Activated naive CD4-positive, alpha-beta T cell treated with anti-CD3 and anti-CD28 coated beads, Interleukin-2, amount 50 U/mL, for 16 hours (primary cell): ENCODE measurements at places on chromosomes 13 and 19.
A peak's percentile ranks its signal among the peaks of the same experiment; 100 is the strongest.

DNA sequence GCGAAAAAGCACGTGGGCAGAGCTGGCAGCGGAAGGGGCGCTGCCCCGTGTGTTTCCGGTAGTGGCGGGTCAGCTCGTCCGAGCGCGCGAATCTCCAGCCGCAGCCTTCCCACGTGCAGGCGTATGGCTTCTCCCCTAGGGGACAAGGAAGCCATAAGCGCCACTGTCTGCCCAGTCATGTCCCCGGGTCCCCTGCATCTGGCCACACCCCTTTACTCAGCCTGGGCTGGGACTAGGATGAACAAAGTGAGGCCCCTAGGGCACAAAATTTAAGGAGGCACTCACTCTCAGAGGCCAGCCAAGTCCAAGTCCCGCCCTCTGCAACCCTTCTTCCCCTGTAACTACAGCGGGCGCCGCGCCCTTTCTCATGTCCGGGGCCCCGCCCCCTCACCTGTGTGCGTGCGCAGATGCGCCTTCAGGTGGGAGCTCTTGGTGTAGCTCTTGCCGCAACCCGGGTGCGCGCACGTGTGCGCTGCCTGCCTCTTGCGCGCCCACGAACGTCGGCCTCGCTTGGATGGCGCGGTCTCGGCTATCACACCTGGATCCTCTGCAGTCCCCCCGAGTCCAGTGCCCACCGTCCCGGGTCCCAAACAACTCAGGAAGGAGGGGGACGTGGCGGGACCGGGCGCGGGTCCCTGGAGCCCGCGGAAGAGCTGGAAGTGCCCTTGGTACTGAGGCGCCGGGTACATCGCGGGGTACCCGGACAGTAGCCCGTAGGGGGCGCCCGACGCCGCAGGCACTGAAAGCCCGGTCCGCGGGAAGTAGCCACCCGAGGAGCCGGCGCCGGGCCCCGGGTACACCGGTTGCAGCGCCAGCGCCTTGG lies 1.9 kb downstream of the KLF1 start:
- DNase-seq, result peak; percentile 96

DNA sequence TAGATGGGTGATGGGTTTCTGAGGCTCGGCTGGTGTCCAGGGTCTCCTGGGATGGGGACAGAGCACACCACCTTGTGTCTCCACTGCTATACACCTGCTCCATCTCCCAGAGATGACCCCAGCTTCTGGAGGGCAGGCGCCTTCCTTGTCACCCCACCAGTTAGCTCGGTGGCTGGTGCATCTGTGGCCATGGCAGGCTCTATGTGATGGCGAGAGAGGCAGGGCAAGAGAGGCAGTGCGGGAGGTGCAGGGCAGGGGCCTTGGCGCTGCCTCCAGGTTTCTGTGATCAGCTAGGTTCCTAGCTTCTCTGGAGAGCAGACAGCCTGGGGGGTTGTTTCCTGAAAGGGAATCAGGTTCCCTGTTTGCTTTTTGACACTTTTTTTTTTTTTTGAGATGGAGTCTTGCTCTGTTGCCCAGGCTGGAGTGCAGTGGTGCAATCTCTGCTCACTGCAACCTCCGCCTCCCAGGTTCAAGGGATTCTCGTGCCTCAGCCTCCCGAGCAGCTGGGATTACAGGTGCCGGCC lies 69.0 kb upstream of the ZNF536 start:
- no peak for DNase-seq

- DNase-seq, result no peak
These were observed 343.5 kb downstream of the UQCRFS1 start for GRCh38 chr19:28869459-28869858.

DNA sequence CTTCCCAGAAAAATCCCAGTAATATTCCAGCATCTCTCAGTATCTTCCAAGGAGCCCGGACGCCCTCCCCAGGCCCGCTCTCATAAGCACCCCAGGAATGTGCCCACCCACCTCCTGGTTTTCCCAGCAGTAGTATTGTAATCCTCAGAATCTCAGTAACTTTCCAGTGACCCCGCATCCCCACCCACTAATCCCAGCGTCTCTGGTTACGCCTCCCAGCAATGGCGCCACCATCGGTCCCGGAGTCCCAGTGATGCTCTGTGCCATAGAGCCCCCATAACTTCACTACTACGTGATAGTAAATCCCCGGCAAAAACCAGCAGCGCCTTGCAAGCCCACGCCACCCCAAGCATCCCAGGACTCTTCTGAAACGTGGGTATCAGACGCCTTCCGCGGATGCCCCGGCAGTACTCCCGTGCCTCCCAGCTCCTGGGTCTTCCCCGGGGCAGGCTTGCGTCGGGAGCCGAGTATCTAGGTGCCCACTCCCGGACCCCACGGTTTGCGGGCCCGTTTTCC lies 928 bp upstream of the PNPLA6 start:
- DNase-seq, result peak; percentile 53

DNA sequence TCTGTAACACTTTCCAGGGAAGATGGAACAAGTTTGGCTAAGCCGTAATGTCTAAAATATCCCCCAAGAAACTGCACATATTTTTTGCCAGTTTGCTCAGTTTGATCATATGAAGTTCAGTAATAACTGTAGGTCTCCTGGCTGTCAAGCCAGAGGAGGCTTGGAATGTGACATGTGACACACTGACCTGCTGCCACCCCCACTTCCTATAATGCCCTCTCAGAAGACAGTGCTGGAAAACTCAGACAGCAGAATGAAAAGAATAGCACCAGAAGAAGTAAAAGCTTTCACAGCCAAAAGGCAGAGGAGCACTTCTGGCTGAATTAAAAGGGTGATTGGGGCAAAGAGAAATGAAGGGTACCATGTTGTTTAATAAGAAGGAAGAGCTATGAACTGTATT lies 67.4 kb upstream of the UBAC2 start:
- DNase-seq, result no peak

- no peak for DNase-seq
These were observed 66.6 kb upstream of the C1QTNF9B start for GRCh38 chr13:23963947-23964346.

- DNase-seq, result peak; percentile 49
These were observed 4.8 kb upstream of the TM9SF2 start for GRCh38 chr13:99496184-99497142.

- DNase-seq, result no peak
These were observed 331.1 kb upstream of the KLF12 start for GRCh38 chr13:74465271-74465670.

DNA sequence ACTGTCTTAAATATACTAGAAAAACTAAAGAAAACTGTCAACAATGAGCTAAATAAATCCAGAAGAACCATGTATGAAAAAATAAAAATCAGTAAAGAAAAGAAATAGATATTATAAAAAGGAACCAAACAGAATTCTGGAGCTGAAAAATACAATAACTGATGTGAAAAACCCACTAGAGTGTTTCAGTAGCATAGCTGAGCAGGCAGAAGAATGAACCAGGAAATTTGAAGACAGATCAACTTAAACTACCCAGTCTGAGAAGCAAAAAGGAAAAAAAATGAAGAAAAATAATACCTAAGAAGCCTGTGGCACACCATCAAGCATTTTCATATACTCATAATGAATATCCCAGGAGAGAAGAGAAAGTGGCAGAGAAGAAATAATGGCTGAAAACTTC lies 240.1 kb upstream of the RXFP2 start:
- no peak for DNase-seq
